ENCODE measurements at places on chromosomes 1 and 21.

DNA sequence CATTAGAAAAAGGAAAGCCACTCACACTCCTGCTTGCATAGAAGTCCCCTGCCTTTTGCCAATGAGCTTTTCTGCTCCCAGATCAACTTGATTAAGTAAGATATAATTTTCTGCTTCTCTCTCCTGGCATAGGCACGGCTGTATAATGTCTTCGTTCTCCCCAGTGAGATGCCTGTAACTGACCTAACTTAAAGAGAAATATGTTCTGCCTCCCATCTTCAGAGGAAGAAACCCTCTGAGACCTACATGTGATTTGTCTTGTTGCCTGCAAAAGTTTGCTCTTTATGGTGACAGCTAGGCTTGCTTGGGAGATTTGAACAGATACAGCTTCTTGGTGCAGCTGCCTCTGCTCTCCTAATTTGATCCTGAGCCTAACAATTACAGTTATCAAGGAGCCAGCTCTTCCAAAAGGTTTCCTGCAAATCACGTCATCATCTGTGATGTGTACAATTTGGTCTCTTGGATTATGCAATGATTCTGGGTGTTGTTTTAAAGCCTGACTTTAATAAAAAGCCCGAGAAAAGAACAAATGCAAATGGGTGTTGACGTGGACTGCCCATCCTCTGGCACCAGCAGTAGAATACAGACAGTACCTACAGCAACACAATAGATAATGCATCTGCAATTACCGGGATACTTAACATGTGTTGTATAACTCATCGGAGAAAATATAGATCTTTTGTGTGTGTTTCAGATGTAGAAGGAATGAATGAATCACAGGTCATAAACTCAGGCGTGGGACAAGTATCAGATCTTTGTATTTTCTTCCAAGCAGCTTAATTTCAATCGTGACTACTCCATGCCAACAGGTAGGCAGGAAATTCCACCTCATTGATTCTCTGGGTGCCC lies 76.2 kb upstream of the KAZN start:
- no peak for DNase-seq

DNA sequence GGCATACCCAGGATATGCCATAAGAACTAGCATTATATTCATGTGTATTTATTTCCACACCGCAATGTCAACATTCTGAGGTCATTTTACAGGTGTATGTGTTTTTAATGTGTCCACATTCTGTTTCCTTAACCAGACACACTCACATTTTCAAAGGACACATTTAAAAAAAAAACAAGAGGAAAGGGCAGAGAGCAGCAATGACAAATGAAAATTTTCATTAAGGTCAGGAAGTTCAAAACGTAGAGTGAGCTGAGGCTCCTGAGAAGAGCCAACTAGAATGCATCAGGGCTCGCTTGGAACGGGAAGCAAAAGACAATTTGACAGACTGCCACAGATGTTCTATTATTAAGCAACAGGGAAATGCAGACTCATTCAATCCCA lies 4.8 kb upstream of the GNPAT start:
- DNase-seq = no peak

- DNase-seq = no peak
Measured at GRCh38 chr1:186286615-186287315, 88.3 kb downstream of the TPR start.

GRCh38 chr1:109657395-109657794 lies 1.5 kb downstream of the GSTM4 start:
- no peak for DNase-seq

DNA sequence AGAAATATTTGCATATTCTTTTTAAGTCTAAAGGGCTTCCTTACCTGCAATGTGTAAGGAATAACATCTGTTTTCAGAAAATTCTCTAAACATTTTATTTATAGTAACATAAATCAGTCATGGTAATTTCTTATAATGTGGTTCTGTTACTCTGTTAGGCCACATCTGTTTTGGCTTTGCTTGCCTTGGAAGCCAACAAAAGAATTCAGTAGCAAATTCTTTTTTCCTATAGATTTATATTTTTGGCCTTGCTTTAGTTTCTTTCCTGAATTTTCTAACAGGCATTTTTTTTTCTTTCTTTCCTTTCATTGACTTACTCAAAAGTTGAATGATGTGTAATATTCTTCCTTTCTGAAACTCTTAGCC lies 72.2 kb downstream of the OSBPL9 start:
- no peak for DNase-seq

DNA sequence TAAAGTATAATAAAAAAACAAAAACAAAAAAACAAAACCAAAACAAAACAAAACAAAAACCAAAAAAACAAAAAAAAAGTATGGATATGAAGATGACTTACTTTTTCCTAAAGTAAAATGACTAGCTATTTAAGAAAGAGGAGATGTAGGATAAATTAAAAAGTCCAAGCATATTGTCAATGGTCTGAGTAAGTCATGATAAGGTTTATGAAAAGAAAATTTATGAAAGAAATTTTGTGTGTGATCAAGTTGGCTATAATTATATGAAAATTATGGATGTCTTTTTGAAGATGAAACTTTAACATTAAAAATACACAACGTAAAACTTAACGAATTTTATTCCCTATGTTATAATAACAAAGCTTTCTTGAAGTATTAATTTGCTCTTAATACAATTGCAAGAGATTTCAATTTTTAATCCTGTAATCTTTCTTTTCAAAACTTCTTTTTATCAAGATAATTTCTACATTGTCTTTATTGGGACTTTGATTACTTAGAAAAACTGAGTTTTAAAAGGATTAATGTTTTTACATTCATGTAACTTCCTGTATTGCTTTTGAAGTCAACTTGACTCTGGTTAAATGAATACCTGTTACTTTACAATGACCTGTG lies 200.9 kb upstream of the IVNS1ABP start:
- DNase-seq = no peak

DNA sequence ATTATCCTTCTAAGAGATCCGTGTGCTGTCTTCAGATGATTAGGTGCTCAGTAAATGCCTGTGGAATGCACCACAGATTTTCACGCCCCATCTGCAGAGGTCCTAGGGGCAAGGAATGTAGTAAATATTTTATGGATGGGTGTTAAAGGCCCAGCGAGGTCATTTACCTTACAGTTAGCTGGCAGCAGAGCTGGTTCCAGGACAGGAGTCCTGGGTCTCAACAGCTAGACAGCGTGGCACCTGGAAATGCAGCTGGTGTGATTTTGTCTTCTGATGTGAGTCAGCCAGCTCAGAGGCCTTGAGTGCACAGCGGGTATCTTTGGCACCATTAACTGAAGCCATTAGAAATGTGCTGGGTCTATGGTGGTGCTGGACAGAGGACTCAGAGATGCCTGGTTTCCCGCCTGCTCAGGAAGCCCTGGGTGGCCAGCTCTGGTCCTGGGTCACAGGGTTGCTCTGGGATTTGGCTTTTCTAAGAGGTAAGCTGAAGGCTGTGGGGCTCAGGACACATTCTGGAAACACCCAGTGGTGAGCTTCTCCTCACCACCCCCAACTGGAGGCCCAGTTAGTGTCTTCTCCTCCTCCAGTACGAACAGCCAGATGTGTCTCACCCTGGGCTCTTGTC lies 65.5 kb downstream of the DDX20 start:
- DNase-seq = no peak

DNA sequence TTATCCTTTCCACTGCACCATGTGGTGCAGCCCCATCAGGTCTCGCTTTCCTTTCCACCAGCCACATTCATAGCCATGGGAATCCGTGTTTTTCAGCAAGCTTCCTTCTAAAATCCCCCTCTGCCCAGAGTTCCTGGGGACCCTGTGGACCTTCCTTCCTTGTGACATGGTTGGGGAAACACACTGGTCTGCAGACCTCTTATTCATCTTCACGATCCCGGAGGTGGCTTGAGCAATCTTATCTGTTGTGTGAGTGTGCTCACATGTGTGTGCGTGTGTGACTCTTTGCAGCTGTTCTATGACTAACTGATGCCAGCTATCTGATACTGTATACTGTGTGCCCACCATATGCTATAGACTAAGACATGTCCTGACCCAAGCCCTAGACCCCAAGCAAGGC lies 15.6 kb upstream of the IL10 start:
- DNase-seq = no peak
